ENCODE measurements at places on chromosomes 7 and 10. TPM values are rescaled to one million over a fixed set of nuclear protein-coding genes. Genes with fewer than 3 reads are reported as not detected.

Gene ITGB8
- 1.6 TPM for total RNA-seq

Gene FAM13C
- total RNA-seq: not detected

Gene PNLIPRP1
- total RNA-seq: not detected

Gene RELN
- under 0.01 TPM for total RNA-seq

Gene CALHM2
- 23.7 TPM for total RNA-seq

Gene SUN3
- not detected for total RNA-seq

Gene LIPJ
- total RNA-seq: not detected

Gene GPR158
- under 0.01 TPM for total RNA-seq

Gene PSMA2
- total RNA-seq: 48.3 TPM

Gene JAKMIP3
- under 0.01 TPM for total RNA-seq

Gene STOX1
- 0.22 TPM for total RNA-seq

Gene POU6F2
- not detected for total RNA-seq

Gene GARIN1A
- 1.2 TPM for total RNA-seq

Gene MYL10
- total RNA-seq: not detected

Gene ENO4
- total RNA-seq: not detected

Gene SERPINE1
- total RNA-seq: 183 TPM

Gene CDCA7L
- total RNA-seq: 21.9 TPM

Gene VAX1
- total RNA-seq: not detected

Gene DNAJC12
- total RNA-seq: not detected

Gene PSAP
- total RNA-seq: 3,537 TPM

Gene CYP17A1
- not detected for total RNA-seq

Gene GNGT1
- total RNA-seq: not detected

Gene CAMK2B
- total RNA-seq: not detected

Gene PRR15
- 286 TPM for total RNA-seq

Gene DIP2C
- 18.8 TPM for total RNA-seq

Gene PIP4K2A
- 24.3 TPM for total RNA-seq

Gene PKD2L1
- total RNA-seq: not detected

Gene PTF1A
- 0.79 TPM for total RNA-seq

Gene ARMC3
- total RNA-seq: not detected

Gene NCF1
- total RNA-seq: 0.11 TPM

Gene ALDH18A1
- 116 TPM for total RNA-seq

Gene FANK1
- 30.2 TPM for total RNA-seq

Gene SKIDA1
- 7.5 TPM for total RNA-seq

Gene BBS9
- total RNA-seq: 43.2 TPM

Gene SEMA3D
- not detected for total RNA-seq

Gene PPP1R17
- total RNA-seq: not detected

Gene TAF3
- total RNA-seq: 2.4 TPM

Gene LEP
- under 0.01 TPM for total RNA-seq

Gene KLF14
- not detected for total RNA-seq

Gene FAM237B
- total RNA-seq: not detected

Gene TAS2R41
- total RNA-seq: not detected

Gene ZNF804B
- not detected for total RNA-seq

All from placental epithelial cell (primary cell).